ENCODE measurements at places on chromosomes 7 and 10.

DNA sequence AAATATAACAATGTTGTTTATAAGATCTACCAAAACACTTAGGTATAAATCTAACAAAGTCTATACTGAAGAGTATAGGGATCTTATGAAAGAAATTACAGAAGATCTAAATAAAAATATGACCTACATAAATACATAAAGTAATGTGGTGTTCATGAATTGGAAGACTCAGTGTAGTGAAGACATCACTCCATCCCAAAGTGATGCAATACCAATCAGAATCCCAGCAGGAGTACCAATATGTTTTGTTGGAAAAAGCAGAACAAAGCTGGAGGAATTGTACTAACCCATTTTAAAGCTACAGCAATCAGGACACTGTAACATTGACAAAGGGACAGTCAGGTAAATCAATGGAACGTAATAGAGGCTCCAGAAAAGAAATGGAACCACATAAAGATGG is 76.4 kb downstream of the CCSER2 start:
- no peak for DNase-seq

DNA sequence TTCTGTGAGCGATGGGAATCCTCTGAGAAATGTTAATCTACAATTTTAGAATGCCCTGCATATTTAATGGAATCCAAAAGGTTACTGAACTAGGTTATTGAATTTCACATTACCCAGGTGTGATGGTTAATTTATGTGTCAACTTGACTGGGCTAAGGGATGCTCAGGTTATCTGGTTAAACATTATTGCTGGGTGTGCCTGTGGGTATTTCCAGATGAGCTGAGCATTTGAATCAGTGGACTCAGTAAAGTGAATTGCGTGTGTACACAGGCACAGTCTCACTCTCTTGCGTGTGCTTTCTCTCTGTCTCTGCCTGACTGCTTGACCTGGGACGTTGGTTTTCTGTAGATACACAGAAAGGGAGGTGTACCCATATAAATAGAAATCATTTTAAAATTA is 21.7 kb downstream of the RNF32 start:
- DNase-seq, result no peak

- no peak for DNase-seq
Measured at GRCh38 chr7:1152492-1152891, 7.5 kb downstream of the ZFAND2A start.

GRCh38 chr10:104268713-104269645 is at the start of gene GSTO2:
GSTO2 (plus strand) TSS chr10:104269184; CDS start chr10:104274916, 5,732 bp downstream.
- DNase-seq, result peak; percentile 98

- peak; percentile 28 for DNase-seq
Measured at GRCh38 chr10:103241262-103242011, 4.2 kb upstream of the RPEL1 start.

DNA sequence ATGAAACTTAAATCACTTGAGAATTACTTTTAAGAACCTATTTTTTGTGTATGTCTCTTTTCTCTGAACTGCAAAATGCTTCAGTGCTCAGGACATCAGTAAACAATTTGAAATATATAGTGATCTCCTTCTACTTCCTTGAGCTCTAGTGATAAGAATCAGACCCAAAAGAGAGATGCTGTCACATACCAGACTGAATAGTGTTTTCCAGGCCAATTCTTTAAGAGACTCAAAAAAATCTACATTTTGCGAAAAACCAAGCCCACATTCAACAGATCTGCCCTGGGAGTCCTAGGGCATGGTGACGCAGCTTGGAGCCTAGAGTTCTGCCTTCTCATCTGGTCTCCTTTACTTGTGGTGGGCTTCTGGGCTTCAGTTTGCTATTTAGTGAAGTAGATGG is 72.1 kb upstream of the SLC13A1 start:
- DNase-seq, result no peak

DNA sequence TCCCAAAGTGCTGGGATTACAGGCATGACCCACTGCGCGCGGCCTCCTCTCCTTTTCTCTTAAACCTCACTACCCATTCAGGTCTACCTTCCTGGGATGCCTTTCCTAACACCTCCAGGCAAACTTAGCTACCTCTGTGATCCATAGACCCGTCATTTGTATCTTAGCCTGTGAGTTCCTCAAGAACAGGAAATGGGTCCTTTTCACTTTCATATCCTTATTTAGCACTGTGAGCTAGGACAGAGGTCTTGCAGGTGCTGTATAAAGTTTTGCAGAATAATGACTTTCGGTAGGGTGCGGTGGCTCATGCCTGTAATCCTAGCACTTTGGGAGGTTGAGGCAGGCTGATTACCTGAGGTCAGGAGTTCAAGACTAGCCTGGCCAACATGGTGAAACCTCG is 215.7 kb downstream of the RELN start:
- no peak for DNase-seq

- no peak for DNase-seq
Measured at GRCh38 chr7:2508327-2509215, 11.0 kb upstream of the LFNG start.

GRCh38 chr7:22348379-22348778 is 8.6 kb downstream of the RAPGEF5 start:
- DNase-seq, result no peak

DNA sequence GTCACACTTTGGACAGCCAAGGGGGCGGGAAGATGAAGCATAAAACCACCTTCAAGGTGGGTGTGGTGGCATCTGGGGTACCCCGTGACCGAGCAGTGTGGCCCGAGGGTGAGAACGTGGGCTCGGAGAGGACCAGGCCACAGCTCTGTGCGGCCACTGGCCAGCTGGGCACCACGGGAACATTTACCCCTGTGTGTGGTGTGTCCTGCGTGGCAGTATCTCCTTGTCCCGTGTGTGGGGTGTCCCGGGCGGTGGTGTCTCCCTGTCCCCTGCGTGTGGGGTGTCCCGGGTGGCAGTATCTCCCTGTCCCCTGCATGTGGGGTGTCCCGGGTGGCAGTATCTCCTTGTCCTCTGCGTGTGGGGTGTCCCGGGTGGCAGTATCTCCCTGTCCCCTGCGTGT is 570.3 kb downstream of the DNAJB6 start:
- DNase-seq, result no peak

GRCh38 chr10:118664321-118664720 is 68.9 kb upstream of the PRLHR start:
- DNase-seq, result no peak

GRCh38 chr7:1461646-1462375 is 2.5 kb upstream of the MICALL2 start:
- no peak for DNase-seq

DNA sequence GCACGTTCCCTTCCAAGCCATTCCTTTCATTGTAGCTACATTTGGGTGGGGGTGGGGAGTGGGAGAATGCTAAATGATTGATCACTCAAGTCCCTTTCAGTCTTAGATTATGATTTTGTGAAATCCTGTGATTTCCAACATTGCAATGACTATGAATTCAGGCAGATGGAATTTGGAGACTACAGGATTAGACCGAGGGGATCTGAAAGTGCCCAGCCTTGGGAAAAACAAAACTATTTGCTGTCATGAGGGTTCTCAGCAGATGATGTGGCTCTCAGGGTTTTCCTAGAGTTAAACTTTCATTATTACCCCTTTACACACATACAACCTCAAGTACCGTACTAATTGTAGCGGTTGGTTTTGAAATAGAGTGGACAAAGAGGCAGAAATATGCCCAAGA is 4.7 kb downstream of the MACROH2A2 start:
- DNase-seq, result no peak

- no peak for DNase-seq
Measured at GRCh38 chr7:138865843-138866242, 67.8 kb upstream of the ATP6V0A4 start.

- no peak for DNase-seq
Measured at GRCh38 chr10:132233501-132234085, 46.8 kb downstream of the DPYSL4 start.

- DNase-seq, result no peak
Measured at GRCh38 chr7:116328161-116328560, 117.8 kb downstream of the TES start.

DNA sequence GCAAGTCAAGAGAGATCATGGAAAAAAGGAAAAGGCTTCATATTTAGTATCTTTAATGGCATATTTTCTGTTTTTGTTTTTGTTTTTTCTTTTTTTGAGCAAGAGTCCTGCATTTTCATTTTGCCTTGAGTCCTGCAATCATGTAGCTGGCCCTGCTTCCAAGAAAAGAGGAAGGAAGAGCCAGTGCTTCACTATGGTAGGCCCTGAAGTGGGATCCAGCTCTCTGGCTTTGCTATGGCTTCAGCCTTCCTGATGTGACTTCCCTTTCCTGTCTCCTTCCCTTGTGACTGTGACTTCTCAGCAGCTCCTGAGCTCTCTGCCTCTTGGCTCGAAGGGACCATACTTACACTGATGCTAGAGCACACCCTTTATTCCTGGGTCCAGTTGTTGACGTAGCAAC is 512.3 kb downstream of the INHBA start:
- no peak for DNase-seq

DNA sequence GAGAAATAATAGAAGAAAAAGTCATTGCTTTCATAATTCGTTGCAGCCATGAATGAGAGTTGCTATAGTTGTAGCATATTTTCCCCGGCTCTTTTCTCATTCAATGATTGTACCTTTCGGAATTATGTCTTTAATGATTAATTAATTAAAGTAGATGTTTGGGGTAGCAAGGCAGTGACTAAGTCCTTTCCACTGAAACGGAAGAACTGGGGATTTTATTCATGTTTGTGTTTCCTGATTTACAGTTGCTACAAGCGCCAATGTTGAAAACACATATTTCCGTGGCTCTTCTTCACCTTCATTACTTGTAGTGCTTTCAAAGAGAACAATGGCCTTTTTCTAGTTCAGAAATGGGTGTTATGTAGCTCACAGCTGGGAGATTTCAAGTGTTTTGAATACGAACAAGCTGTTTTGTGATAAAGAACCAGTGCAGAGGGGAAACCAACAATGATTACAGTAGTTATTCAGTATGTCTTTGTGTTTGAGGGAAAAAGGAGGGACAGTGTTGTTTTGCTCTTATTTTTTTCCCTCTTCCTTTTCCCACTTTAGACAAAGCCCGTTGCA is 153.5 kb downstream of the NSUN6 start:
- peak; percentile 47 for DNase-seq

DNA sequence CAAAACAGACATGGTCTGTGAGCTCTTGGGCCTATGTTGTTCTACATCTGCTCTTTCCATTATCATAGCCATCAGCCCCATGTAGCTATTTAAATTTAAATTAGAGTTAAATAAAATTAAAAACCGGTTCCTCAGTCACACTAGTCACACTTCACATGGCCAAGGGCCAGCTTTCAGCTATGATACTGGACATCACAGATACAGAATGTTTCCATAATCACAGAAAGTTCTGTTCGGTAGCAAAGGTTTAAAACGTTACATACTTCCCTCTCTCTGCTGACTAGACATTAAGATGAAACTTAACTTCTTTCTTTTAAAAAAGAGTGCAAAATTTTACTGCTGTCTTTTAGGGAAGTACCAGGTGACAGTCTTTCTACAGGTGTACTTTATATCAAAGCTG is 43.0 kb downstream of the SRPK2 start:
- no peak for DNase-seq

DNA sequence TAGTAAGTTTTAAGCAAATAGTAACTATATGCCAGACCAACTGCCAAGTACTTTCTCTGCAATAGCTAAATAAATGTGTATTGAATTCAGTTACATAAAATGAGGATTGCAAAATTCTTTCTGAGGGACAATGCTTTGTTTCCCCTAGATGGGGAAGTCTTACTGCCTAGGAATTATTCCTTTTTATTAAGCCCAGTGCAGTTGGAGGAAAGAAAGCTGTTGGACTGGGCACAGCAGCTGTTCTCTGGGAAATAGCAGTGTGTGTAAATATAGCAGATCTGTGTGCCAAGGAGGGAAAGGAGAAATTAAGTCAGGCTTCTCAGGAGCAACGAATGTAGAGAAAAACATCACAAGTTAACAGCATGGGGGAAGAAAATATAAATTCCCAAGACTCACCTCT is 77.1 kb downstream of the SEC23IP start:
- DNase-seq, result no peak

- no peak for DNase-seq
Measured at GRCh38 chr10:54614072-54614471, 187.0 kb downstream of the PCDH15 start.

DNA sequence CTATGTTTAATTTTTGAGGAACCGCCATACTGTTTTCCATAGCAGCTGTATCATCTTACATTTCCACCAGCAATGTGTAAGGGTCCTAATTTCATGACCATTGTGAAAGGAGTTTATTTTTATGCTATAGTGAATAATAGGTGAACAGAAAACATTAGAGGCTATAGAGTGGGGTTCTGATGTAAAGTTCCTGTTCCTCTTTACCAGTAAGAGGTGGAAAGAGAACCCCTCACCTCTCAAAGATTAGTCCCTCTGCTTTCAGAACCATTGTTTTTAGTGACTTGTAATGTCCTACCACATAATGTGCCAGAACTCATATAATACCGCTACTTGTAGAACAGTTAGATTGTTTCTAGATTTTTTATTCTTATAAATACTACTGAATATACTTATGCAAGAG is 34.2 kb downstream of the SUFU start:
- DNase-seq, result no peak

DNA sequence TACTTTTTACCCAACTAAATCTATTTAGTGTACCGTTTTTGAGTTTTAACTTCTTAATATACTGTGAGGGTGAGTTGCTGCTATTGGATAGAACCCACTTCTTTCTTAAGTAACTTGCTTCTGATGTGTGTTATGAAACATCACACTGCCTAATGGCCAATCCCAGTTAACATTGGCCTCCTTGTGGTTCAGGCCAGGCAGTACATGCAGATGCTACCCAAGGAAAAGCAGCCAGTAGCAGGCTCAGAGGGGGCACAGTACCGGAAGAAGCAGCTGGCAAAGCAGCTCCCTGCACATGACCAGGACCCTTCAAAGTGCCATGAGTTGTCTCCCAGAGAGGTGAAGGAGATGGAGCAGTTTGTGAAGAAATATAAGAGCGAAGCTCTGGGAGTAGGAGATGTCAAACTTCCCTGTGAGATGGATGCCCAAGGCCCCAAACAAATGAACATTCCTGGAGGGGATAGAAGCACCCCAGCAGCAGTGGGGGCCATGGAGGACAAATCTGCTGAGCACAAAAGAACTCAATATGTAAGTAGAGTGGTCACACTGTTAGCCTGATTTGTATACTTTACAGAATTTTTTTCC is 39.7 kb downstream of the TES start:
- no peak for DNase-seq

GRCh38 chr7:151511946-151512345 is 7.7 kb downstream of the RHEB start:
- DNase-seq, result no peak

- no peak for DNase-seq
Measured at GRCh38 chr7:68725843-68726785, 872.2 kb upstream of the AUTS2 start.

GRCh38 chr10:112784022-112784461 is 166.0 kb upstream of the TCF7L2 start:
- DNase-seq, result no peak

DNA sequence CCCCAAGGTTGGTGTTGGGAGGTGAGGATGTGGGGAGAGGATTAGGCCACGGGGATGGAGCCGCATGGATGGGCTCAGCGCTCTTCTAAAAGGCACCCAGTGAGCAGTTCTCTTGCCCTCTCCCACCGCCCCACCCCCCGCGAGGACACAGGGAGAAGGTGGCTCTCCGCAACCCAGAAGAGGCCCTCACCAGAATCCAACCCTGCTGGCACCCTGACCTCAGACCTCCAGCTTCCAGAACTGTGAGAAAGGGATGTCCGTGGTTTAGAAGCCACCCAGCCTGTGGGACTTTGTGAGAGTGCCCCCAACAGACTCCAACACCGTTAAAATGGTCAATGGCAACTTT is 242.8 kb upstream of the PPP2R2D start:
- no peak for DNase-seq

Data from pons (tissue), 1 donor.